Dermis blood vessel endothelial cell (primary cell): ENCODE measurements at places on chromosomes 5 and 9.
A peak's percentile ranks its signal among the peaks of the same experiment; 100 is the strongest.

DNA sequence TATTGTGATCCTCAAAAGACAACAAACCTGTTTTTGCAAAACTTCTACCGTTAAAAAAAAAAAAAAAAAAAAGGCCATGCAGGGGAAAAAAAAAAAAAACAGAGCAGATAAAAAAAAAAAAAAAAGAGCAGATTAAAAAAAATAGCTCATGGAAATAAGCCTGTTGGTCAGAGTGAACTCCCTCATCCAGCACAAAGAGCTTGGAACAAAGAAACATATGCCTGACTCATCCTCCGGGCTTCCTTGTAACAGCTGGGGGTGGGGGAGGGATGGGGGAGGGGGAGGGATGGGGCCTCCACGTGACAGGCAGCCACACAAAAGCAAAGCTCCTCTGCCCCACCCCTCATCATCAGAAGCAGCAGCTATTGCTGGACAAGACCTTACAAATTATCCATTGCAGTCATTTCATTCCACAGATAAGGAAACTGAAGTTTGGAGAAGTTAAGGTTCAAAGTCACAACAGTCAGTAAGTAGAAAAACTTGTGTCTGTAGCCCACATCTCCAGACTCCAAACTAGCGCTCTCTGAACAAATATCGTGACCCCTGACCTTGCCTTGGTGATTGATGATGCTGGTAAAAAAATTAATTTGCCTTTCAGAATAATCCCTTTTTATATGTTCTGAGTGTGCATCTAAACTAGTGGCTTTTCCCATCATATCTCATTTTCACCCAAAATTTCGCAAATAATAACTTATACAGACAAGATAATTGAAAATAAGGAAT is 38.9 kb downstream of the SLC35D2 start:
- peak; percentile 97 for DNase-seq

- DNase-seq, result no peak
These were observed 342.7 kb downstream of the DIRAS2 start for GRCh38 chr9:90299968-90300367.

DNA sequence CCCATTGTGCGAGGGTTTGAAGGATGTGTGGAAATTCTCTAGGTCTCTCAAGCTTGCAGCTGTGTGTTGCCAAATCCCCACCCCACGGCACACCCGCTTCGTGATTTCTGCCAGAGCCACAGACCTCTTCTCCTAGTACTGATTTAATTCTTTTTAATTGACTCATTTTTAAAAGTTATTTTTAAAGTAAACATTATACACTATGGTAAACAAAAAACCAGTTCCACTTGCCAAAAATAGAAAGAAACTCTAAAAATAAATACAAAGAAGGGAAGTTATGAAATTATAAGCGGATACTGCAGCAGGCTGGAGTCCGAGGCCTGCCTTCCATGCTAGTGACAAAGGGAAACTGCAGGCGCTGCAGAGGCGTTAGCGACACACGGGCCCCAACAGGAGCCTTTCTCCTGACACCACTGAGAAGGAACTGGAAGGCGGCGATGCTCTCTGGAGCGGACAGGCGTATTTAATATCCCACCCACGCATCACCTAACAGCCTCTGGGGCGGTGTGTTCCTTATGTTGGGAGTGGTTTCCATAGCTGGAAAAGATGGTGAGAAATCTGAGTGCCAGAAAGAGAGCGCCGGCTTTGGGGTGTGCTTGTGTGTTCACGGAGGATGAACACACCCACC is 122.5 kb downstream of the COL23A1 start:
- peak; percentile 10 for DNase-seq

DNA sequence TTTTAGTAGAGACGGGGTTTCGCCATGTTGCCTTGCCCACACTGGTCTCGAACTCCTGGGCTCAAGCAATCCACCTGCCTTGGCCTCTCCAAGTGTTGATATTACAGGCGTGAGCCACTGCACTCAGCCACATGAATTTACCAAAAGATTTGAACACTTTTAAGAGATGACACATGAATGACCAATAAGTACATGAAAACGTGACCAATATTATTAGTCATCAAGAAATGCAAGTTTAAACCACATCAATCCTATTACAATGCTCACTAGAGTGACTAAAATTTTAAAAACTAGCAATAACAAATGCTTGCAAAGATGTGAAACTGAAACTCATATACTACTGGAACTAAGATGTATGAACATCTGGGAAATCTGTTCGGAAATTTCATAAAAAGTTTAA is 54.3 kb downstream of the NR6A1 start:
- DNase-seq, result no peak

GRCh38 chr9:126915281-126915816 is 767 bp downstream of the RALGPS1 start:
- no peak for DNase-seq
